T follicular helper cell (primary cell): ENCODE measurements at places on chromosomes 12 and 14.

GRCh38 chr12:58880639-58881038 lies 39.7 kb downstream of the LRIG3 start:
- DNase-seq = no peak

DNA sequence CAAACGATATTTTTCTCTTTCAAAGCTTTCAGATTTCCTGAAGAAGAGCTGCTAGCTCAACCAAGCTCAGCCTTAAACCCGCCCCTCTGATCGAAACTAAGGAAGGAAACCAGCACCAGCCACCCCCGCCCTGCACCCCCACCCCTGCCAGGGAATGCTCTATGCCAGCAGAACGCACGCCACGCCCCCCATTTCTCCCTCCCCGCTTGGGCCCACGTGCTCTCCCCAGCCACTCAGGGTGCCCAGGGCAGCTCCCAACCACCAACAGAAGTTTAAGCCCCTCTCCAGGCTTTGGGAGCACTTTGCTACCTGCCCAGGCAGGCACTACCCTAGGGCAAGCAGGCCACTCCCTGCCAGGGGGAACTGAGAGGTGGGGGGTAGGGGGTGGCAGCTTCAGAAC lies 18.8 kb upstream of the KRT78 start:
- no peak for DNase-seq

- no peak for DNase-seq
Measured at GRCh38 chr12:117013726-117014125, 85.5 kb downstream of the TESC start.

DNA sequence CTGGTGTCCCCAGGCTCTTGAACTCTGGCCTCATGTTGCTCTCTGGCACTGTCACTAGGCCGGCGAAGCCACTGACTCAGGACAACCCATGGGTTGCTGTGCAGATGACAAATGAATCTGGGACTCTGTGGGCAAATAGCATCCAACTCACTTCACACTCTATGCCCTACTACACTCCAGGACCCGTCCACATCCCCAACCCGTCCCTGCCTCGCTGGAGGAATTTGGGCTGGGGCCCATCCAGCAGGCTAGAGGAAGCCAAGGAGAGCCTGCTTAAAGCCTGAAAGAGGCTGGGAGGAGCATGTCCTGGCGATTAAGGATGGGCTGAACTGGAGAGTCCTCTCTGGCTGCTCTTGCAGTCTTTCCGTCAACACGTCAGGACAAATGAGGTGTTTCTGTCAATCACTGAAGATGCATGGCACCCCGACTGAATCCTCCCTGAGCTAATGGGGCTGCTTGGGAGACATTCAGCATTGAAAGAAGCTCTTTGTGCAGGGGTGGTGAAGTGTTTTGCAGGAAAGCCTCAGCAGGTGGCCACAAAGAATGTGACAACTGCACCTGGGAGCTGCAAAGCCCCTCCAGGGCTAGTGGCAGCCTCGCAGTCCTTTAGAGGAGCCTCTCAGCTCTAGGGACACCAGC lies 71.7 kb downstream of the ANO2 start:
- no peak for DNase-seq

- no peak for DNase-seq
Measured at GRCh38 chr12:27190761-27191160, 53.3 kb upstream of the STK38L start.

GRCh38 chr12:120540445-120540844 lies 6.3 kb downstream of the RNF10 start:
- no peak for DNase-seq

DNA sequence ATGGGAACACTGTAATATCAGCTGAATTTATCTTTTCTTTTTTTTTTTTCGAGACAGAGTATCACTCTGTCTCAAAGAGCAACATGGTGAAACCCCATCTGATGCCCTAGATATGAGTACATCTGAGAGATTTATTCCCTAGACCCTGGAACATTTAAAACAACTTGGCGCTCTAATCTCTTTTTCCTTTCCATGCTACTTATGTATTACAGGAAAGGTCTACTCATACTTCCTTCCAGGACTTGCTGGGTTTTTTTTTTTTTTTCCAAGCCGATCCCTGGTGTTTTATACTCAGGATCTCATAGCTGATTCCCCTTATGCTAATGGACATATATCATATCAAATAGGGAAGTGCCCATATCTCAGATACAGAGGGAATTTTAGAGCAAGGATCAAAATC lies 83.1 kb downstream of the MAPKAPK5 start:
- no peak for DNase-seq

DNA sequence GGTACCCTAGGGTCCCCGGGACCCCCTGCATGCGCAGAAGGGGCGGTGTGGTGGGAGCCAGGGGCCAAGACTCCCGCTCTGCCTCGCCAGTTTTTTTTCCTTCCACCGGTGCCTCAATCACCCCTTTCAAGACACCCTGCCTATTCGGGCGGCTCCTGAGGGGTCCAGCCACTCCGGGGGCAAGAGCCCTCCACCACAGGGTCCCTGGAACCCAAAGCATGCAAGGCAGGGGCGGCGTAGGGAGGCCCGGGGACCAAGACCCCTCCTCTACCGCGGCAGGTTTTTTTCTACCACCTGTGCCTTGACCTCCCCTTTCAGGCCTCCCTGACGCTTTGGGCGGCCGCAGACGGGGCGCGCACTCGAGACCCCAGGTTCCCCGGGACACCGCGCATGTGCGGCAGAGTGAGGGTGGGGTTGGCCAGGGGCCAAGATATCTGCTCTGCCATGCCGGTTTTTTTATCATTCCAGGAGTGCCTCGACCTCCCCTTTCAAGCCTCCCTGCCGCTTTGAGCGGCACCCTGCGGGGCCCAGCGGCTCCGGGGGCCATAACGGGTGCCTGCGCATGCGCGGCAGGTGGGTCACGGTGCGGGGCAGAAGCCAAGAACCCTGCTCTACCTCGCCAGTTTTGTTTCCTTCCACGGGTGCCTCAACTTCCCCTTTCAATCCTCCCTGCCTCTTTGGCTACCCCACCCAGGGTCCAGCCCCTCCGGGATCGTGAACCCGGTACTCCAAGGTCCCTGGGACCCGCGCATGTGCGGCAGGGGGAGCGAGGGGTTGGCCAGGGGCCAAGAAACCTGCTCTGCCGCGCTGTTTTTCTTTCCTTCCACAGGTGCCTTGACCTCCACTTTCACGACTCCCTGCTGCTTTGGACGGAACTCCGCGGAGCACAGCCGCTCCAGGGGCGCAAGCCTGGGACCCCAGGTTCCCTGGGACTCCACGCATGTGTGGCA lies 328.1 kb downstream of the ALG10 start:
- DNase-seq = no peak
